ENCODE measurements at places on chromosomes 16 and 17.

GRCh38 chr16:75053791-75054555 lies 55.1 kb downstream of the ZNRF1 start:
- no peak for DNase-seq

GRCh38 chr16:35908942-35909341 lies 2449.5 kb downstream of the TP53TG3F start:
- DNase-seq, result no peak

DNA sequence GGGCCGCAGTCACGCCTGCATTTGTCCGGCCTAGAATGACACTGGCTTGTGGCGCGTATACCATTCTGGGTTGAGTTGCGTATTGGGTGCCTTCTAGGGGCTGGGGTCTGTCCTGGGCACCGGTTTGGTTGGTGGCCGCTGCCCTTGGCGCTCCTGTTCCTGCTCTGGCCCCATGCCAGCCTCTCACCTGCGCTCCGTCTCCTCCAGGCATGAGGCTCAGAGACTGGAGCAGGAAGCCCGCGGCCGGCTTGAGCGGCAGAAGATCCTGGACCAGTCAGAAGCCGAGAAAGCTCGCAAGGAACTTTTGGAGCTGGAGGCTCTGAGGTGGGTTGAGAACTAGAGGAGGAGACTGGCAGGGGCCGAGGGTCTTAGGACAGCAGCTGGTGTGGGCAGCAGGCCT lies 17.4 kb downstream of the CDIPT start:
- no peak for DNase-seq

GRCh38 chr17:49223168-49223516 lies 7.4 kb downstream of the PHOSPHO1 start:
- no peak for DNase-seq

DNA sequence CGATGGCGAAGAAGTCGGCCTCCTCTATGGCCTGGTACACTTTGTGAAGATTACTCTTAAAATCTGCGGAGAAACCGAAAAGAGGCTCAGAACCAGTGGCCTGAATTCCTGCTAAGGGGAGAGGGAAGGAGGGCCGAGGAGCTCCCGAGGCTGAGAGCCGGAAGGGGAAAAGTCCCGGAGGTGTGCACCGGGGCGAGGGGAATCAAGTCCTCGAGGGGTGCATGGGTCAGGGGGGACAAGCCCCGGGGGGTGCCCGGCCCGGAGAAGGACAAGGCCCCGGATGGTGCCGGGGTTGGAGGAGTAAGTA lies 495 bp downstream of the PARN start:
- no peak for DNase-seq

- DNase-seq, result no peak
Observed at GRCh38 chr17:81608605-81609004, 28.3 kb downstream of the NPLOC4 start.
